ENCODE measurements at places on chromosomes 2 and 18.

- peak; percentile 42 for DNase-seq
These were observed 62.4 kb downstream of the TANC1 start for GRCh38 chr2:159030674-159031380.

DNA sequence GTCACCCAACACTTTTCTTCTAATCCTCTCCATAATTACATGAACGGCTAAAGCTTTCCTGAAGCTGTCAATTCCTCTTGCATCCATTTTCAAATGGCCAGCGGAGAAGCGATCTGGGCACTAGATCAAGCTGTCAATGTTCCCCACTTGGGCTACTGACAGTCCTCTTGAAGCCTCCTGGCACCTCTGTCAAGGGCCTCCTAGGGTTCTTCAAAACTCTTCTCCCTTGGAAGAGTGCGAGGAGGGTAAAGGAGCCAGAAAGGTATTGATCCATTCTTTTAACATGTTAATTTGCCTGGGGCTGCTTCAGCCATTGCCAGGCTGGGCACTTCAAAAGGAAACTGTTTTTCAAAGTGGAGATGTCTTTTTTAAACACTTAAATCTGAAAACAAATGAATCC, 19.8 kb downstream of the EPHA4 start:
- DNase-seq = no peak

- DNase-seq = no peak
These were observed 127.8 kb downstream of the COPS8 start for GRCh38 chr2:237213315-237214022.

- DNase-seq = no peak
These were observed 416.8 kb upstream of the HS6ST1 start for GRCh38 chr2:128735296-128735960.

- no peak for DNase-seq
These were observed 56.5 kb downstream of the TMEM247 start for GRCh38 chr2:46535896-46536295.

GRCh38 chr2:195645413-195645812, 11.6 kb upstream of the SLC39A10 start:
- no peak for DNase-seq

GRCh38 chr2:9655441-9656269, 24.9 kb upstream of the YWHAQ start:
- no peak for DNase-seq

DNA sequence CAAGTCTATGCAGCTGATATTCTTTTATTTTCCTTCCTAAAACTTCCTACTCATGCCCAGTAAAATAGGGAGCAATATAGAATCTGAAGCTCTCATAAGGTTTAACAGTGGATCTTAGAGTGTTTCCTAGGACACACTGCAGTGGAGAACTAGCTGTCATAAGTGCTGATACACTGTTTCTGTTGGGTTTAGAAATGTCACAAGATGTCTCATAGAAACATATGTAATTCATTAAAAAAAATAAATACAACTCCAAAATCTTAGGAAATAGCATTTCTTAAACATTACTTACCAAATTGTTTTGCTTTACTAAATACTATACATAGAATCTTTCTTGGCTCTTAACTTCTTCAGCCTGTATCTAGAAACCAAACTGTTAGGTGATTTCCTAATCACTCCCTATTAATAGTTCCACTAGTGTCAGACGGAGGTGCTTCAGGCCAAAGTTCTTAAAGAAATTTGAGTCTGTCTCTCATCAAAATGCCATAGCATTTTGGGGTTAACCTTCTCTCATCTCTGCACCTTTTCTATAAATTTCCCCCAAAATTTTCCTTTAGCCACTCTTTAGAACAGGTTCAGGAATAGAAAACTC, 93.7 kb downstream of the CERKL start:
- DNase-seq = no peak

DNA sequence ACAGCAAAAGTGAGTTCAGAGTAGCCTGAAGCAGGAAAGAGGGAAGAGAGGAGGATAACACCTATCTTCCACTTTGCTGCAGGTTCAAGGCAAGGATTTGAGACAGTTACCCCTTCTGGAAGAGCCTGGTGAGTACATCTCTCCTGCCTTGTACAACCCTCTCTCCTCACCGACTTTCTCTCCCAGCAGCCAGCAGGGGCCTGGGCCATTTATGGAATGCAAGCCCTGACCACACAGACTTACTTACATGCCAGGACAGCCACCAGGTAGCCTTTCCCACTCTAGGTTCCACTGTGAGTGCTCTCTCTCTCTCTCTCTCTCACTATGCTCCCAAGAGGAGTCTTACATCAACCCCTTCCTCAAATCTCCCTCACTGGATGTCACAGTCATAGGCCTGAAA, 57.0 kb downstream of the BCL11A start:
- no peak for DNase-seq

- DNase-seq = no peak
These were observed 6.1 kb upstream of the PAX3 start for GRCh38 chr2:222304737-222305515.

DNA sequence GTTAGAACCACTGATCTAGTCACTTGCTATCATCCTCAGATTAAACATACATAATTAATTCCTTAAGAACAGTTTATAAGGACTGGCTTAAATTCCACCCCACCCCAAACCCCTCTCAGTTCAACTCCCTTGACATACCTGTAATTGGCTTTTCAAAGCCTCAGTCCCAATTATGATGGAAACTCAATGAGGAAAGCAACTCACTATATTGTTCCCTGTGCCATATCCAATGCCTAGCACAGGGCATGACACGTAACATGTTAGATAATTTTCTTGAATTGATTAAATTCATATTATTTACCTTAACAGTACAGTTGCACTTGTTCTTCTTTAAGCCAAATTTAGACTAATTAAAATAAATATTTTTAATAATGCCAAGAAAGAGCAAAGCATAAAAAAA, 465.1 kb upstream of the CHAC2 start:
- no peak for DNase-seq

- no peak for DNase-seq
These were observed 85.2 kb upstream of the RBBP8 start for GRCh38 chr18:22847867-22848451.

- DNase-seq = no peak
These were observed 2.9 kb upstream of the BCL2L11 start for GRCh38 chr2:111117598-111118480.

DNA sequence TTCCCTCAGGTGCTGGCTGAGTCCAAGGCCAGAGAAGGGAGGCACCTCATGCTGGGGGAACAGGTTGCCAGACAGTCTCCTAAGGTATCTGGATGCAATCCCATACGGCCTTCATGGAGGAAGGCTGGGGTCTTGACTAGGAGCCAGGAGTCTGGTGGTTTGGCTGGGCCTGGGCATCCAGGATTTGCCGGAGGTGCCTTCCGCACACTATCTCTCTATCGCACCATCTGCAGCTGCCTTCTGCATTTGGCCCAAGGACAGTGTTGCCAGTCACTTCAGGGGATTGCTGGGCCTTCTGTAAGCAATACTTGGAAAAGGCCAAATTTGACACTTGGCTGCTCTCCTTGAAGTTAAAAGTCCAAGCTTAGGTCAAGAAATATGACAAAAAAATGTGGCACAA, 327.2 kb downstream of the EN1 start:
- no peak for DNase-seq

- no peak for DNase-seq
These were observed 117.9 kb downstream of the ARHGAP15 start for GRCh38 chr2:143246815-143247744.

GRCh38 chr18:51519571-51519970, 322.1 kb upstream of the MEX3C start:
- no peak for DNase-seq
